ENCODE measurements at places on chromosomes 5 and 9. TPM values are rescaled to one million over a fixed set of nuclear protein-coding genes. Genes with fewer than 3 reads are reported as not detected.

Gene GEMIN5
- 22.9 TPM for total RNA-seq

Gene MARCOL
- total RNA-seq = not detected

Gene ASPN
- not detected for total RNA-seq

Gene ECM2
- total RNA-seq = 0.24 TPM

Gene ANXA1
- 1,202 TPM for total RNA-seq

Gene PKD2L2
- total RNA-seq = not detected

All from A549 treated with CORT108297 at 1 μM for 4 hours (cell line).